Activated naive CD4-positive, alpha-beta T cell (primary cell): ENCODE measurements at places on chromosomes 1 and 21.
A peak's percentile ranks its signal among the peaks of the same experiment; 100 is the strongest.

DNA sequence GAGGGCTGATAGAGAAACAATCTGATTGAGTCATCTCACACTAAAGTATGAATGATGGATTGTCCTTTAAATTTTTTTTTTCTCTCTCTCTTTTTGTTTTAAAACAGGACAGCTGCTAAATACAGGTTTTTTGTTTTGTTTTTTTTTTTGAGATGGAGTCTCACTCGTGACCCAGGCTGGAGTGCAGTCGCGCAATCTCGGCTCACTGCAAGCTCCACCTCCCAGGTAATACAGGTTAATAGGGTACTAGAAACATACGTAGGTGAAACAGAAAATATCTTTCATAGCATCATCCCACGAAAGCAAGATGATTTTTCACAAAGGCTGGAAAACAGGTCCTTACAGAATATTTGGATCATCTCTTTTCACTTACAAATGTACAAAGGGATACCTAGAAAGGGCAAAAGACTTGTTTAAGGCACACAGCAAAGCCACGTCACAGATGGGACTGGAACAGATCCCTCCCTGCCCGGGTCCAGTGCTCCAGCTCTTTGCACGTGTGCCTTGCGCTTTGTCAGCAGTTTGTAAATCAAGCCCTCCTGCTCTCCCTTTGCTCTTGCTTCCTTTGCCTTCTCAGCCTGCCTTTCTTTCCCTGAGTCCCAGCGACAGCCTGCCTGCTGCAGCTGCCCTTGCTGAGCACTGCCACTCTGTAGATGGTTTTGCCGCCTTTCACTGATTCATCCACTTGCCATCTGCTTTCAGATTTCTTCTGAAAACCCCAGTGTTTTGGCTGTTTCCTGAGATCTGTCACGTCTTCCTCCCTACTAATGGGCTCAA lies 171.3 kb upstream of the BEND5 start:
- DNase-seq, result no peak

DNA sequence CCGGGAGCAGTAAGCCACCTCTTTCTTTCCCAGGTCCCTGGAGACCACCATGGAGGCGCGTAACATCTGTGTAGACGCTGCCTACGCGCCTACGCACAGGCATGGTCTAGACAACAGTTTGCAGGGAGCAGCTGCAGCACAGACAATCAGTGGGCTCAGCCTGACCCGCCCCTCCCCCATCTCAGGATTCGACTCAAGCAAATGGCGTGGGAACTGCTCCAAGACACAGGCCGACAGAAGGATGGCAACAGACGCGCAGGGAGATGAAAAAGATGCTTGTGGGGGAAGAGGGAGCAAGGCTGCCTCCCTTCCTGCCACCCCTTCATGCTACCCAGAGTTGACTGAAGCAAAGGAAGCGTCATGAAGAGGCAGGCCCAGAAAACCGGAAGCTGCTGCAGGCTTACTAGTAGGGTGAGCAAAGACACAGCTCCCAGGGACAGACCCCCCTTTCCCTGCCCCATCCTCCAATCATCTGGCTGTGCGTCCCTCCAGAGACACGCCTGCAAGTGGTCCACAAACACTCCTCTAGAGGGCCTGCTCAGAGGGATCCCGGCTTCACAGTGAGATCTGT lies 19.5 kb downstream of the STK40 start:
- DNase-seq, result no peak

DNA sequence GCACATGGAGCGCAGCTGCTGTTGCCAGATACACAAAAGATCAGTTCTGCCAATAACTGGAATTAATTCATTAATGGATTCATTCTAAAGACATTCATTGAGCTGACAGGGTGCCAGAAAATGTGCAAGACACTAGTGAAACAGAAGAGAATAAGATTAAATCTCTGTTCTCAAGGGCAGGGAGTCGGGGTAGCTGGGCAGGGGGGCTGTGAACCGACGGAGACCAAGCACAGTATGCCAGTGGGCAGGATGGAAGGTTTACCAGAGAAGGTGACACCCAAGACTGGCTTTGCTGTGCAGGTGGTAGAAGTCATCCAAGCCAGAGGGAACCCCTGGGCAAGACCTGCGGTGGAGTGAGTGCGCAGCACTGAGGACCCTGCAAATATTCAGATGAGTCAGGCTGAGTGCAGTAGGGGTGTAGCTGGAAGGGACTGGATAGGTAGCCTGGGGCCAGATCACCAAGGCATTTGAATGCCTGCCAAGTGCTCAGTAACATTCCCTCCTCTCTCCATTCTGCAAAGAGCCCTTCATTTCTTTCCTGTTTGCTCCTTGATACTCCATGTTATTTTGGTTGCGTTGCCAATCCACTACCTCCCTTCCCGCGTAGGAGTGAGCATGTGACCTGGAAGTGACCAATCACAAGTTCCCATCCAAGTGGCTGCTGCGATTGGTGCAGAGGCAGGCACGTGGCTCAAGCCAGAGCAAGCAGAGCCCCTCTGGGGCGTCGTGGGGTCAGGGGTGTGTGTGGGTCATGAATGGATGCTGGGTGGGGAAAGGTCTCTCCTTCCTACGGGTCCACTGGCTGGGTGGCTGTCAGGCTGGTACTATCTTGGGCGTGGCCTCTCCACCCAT lies 413.1 kb downstream of the PTPRU start:
- DNase-seq, result no peak

- peak; percentile 15 for DNase-seq
Measured at GRCh38 chr1:173420330-173420806, 56.8 kb upstream of the PRDX6 start.

DNA sequence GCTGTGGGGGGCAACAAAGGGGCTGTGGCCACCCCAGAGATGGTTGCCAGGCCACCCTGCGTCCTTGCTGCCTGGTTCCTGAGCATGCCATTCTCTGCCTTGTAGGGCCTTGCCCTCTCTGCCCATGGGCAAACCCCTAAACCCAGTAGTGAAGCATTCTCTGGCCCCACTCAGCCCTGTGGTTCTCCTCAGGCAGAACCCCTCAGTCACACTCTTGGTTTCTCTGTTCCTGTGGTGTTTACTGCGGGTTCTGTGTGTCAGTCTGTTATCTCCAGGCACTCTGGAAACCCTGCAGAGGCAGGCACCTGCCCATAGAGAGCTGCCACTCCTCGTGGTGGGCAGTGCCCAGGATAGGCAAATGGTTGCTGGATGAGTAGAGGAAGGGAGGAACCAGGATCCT lies 41.1 kb upstream of the IL19 start:
- no peak for DNase-seq

GRCh38 chr1:12380326-12381249 lies 150.8 kb downstream of the VPS13D start:
- DNase-seq, result no peak

DNA sequence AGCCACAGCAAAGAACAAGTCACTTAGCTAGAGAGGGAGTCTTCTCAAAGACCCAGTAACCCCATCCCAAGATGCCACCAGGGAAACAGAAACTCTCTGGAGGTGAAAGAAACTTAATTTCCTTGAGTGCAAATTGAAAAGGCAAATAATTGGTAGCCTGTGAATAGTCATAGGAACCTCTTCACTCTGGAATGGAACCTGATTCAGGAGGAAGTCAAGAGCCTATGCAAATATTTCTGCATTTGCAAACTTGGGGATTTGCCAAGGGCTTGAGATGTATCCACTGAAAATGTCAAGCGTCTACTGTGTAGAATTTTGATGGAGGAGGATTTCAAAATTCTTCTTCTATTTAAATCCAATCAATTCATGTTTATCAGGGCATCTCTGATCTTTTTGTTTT lies 5.7 kb downstream of the HIVEP3 start:
- no peak for DNase-seq

GRCh38 chr1:219883400-219884332 lies 44.7 kb downstream of the SLC30A10 start:
- DNase-seq, result no peak

DNA sequence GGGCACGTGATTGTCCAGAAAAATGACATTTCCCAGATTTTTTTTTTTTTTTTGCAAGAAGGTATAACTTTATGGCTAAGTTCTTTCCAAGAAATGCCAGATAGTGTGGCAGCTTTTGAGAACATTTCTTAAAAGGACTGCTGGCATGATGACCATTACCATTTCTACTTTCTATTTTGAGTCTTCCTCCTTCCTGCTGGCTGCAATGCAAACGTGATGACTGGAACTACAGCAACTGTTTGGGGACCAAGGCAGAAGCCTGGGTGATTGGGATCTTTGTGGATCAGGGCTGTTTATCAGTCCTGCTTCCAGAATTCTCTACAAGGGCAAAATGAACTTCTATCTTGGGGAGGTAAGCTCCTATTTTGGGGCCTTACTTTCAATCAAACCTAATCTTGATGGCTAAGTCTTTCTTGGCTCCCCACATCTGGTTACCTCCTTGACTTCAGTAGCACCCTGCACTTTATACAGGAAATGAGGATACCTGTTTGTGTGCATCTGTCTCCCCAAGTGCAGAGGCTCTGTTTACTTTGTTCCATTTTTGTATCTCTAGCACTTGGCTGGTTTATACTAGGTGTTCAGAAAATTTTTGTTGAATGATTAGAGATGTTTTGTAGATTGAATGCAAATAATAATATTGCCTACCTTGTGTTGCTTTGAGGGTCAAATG lies 3.7 kb upstream of the DDX20 start:
- DNase-seq, result no peak

GRCh38 chr1:21508580-21509350 lies 458 bp upstream of the ALPL start:
- peak; percentile 25 for DNase-seq

- no peak for DNase-seq
Measured at GRCh38 chr1:43705334-43705733, 2.0 kb upstream of the ST3GAL3 start.

DNA sequence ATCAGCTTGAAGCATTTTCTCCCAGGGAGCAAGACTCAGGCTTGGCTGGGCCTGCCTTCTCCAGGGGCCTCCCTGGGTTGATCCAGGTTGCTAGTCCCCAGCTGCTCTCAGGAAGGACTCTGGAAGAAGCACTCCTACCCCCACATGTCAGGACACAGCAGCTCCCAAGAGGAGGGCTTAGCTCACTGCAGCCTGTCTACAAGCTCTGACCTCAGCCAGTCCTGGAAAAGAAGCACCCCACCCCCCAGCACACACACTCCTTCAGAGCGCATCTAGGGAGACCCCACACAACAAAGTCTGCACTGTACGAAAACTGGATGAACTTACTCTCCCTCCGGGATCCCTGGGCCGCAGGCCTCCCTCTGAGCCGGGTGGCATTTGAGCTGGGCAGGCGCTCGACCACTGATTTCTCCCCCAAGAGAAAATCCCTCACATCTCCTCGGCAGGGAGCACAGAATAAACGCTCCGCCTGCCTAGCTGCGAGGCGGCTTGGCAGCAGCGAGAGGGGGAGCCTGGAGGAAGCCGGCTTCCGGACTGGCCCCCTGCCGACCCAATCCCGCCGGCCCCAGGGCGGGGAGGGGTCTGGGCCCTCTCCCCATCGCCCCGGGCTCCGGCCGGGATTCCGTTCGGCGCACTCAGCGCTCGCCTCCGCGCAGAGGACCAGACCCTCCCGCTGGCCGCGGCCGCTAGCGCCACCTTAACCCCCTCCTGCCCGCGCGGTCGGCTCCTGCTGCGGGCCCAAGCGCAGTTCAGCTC lies at the start of gene KCNA2:
KCNA2 (minus strand) TSS at position 458 of the 756 bp plus-strand sequence. CDS start 1,576 bp downstream, outside the sequence.
- no peak for DNase-seq

- DNase-seq, result no peak
Measured at GRCh38 chr1:64864018-64864940, 102.1 kb downstream of the JAK1 start.

- DNase-seq, result no peak
Measured at GRCh38 chr21:35059742-35060141, 10.6 kb upstream of the RUNX1 start.

DNA sequence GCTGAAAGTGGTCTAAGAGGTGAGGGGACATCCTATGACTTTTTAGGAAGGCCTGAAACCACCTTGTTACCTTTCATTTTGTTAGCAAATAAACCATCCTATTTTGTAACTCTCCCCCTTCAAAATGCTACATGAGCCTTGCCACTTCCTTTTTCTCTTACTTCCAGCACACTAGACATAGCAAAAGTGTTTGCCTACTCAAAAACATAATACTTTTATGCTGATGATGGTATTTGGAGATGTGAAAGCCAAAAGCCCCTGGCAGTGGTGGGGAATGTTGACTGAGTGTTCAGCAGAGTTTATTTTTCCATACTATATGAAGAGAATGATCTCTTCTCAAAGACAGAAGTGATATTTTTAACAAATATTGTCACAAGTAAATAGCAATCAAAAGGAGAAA lies 134.2 kb downstream of the EDEM3 start:
- DNase-seq, result no peak

- DNase-seq, result no peak
Measured at GRCh38 chr1:41344708-41345159, 16.5 kb upstream of the FOXO6 start.

DNA sequence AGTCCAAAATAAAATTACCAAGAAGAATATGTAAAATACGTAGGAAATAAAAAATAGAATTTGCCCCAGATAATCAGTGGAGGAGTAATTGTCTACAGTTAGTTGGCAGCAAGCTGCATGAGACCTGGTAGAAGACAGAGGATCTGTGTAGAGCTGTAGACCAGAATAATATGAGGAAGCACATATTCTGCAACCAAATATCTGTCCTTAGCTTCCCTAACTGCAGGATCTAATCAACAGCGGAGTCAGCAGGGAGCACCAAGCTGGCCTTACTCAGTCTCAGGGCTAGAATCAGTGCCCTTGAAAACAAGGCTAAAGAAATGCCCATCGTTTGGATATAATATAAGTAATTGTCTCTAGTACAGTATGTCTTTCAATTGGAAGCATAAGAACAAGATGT lies 6.1 kb upstream of the GCSAML start:
- no peak for DNase-seq
